ENCODE measurements at places on chromosomes 3 and 15.

DNA sequence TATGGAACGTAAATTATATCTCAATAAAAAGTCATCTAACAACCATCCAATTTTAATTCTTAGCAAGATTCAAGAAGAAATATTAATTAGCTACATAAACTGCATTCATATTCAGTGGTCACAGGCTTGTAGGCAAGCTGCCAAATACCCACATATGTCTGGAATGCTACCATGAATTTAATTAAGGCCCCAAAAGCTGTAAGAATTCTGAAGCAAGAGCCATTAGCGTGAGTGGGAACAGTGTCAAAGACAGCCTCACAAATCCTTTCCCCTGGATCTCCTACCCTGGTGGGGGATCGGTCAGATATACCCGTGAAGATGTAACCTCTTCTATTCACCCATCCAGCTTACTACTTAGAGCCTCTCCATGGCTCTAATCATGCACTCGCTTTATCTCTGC is 40.0 kb downstream of the ATG7 start:
- no peak for DNase-seq

GRCh38 chr15:50438251-50438650 is 14.0 kb downstream of the USP8 start:
- DNase-seq: no peak

DNA sequence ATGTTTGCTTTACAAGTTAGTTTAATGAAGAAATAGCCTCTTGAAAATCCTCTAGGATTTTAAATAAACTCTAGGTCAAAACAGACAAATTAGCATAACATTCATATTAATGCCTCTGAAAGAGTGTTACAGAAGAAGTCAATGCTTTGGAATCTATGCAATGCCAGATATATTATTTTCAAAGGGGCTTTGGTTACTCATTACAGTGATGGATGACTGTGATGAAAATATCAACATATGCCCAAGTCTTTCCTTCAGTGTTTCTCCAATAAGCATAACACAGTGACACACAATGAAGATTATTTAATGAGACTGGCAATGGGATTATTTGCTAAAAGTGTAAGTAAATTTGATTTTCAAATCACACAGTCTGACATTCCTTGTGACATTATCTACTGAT is 1247.2 kb downstream of the ROBO2 start:
- no peak for DNase-seq

GRCh38 chr3:167302678-167303077 is 77.4 kb downstream of the ZBBX start:
- DNase-seq: no peak

- no peak for DNase-seq
Measured at GRCh38 chr3:19263606-19264005, 115.3 kb downstream of the KCNH8 start.

- no peak for DNase-seq
Measured at GRCh38 chr3:186286114-186286513, 75.9 kb downstream of the DGKG start.

DNA sequence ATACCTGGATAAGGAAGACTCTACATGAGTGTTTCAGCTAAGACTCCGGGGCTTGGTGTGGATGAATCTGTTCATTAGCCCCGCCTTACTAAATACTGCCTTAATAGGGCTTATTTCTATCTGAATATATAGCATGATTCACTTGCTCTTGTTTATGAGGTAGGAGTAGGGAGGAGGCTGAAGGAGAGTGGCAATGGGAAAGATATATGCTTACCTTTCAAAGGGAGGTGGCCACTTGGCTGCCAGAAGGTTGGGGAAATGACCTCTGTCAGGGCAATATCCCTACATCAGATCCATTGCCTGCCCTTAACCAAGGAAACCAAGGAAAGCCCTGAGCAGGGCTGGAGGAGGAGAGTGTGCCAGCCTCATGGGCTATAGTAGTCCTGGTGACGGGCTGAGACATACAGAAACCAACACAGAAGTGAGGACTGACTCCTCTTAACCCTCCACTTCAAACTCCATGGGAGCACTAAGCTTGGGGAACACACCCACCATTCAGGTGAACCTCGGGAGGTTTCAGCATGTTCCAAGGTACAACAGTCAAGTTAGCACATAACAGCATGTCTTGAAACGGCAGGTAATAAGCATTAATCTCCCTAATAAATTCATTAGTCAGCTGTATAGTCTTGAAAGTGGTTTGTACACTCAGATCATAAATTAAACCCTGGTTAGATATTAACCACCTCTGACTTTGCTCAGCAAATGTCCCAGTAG is 80.1 kb downstream of the EOMES start:
- DNase-seq: no peak

GRCh38 chr3:159675285-159675684 is 313.4 kb upstream of the IL12A start:
- DNase-seq: no peak

DNA sequence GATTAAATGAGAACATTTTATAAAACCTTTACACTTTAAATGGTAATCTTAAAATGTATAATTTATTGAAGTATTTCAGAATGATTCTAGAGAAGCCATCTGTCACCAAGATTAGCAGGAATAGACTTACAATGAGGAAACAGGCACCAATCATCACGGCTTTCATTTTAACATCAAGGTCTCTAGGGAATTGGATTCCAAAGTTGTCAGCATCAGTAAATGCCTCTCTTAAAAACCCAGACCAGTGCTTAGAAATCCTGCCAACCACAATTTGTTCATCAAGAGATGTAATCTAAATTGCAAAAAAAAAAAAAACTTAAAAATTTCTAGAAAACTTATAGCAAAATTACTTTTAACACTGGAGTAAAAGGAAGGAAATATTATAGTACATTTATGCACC is 20.3 kb downstream of the PLSCR2 start:
- DNase-seq: no peak

GRCh38 chr15:78001656-78002055 is 75.9 kb downstream of the TBC1D2B start:
- no peak for DNase-seq

DNA sequence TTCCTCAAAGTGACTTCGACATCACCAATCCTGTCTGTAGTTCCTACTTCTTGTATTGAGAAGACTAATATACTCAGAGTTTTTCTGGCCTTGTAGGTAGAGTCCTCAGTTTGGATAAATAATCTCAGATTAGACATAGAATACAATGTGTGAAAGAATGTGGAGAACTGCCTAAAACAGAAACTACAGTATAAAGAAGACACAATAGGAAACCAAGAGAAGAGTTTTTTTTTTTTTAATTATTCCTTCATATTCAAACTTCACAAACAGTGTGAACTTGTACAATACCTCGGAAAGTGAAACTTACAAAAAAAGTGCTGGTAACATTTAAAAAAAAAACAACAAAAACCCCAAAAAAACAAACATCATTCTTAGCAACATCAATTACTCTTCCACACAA is 20.5 kb downstream of the TIGIT start:
- no peak for DNase-seq

DNA sequence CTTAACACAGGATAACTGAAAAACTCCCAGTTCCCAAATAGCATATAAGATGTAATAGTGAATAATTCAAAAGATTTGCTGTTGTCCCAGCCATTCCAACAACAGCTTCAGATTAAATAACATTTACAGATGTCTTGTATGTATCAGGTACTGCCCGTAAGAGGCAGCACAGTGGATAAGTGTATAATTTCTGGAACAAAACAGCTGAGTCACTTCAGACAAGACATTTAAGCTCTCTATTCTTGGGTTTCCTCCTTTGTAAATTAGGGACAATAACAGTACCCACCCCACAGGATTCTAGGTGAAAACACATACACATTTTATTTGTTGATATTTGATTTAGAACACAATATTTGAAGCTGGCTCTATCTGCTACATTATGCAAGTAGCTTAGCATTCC is 2.6 kb upstream of the WWTR1 start:
- DNase-seq: no peak

GRCh38 chr15:44082558-44083157 is 112.4 kb downstream of the FRMD5 start:
- DNase-seq: no peak

All from D721Med (cell line).